Stimulated activated CD8-positive, alpha-beta memory T cell treated with anti-CD3 and anti-CD28 coated beads, Interleukin-15, amount 100 ng/mL, for 48 hours (primary cell): ENCODE measurements at places on chromosomes 5 and 9.

- DNase-seq, result no peak
Observed at GRCh38 chr9:98150721-98151120, 31.7 kb upstream of the TRIM14 start.

- DNase-seq, result no peak
Observed at GRCh38 chr5:14728459-14728938, 64.0 kb downstream of the OTULIN start.

- DNase-seq, result no peak
Observed at GRCh38 chr5:56569076-56569475, 246.3 kb upstream of the MAP3K1 start.

DNA sequence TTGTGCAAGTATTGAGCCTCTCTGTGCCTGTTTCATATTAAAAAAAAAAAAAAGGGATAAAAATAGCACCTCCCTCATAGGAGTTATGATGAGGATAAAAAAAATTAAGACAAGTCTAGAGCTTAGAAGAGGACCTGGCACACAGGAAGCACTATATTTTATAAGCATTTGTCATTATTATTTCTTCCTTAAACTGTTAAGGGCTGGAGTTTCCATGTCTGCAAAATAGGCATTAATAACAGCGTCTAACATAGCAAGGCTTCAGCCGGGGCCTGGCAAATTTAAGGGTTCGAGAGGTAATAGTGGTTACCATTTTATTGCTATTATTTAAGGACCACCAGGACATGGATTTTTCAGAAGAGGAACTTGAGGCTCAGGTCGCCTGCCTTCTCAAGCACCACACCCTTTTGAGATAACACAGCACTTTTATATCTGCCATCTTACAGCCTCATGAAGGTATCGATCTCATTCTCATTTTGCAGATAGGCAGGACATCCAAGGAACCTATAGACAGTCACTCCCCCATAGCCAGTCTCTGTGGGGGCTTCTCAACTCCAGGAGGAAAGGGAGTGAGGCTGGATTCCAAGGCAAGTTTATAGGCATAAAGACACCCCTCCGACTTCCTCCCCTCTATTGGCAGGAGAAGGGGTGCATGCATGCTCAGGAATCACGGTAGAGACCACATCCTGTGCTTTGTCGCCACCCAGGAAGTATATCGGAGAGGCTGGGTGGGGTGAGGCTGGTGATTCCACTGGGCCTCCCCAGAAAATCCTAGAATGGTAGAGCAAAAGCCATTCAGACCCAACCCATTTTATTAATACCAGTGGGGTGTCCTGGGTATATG lies 2.4 kb downstream of the ANXA6 start:
- DNase-seq, result peak; percentile 42

- no peak for DNase-seq
Observed at GRCh38 chr5:115579747-115580173, 22.5 kb downstream of the TICAM2 start.

GRCh38 chr9:116209414-116210116 lies 56.0 kb downstream of the PAPPA start:
- DNase-seq, result no peak

DNA sequence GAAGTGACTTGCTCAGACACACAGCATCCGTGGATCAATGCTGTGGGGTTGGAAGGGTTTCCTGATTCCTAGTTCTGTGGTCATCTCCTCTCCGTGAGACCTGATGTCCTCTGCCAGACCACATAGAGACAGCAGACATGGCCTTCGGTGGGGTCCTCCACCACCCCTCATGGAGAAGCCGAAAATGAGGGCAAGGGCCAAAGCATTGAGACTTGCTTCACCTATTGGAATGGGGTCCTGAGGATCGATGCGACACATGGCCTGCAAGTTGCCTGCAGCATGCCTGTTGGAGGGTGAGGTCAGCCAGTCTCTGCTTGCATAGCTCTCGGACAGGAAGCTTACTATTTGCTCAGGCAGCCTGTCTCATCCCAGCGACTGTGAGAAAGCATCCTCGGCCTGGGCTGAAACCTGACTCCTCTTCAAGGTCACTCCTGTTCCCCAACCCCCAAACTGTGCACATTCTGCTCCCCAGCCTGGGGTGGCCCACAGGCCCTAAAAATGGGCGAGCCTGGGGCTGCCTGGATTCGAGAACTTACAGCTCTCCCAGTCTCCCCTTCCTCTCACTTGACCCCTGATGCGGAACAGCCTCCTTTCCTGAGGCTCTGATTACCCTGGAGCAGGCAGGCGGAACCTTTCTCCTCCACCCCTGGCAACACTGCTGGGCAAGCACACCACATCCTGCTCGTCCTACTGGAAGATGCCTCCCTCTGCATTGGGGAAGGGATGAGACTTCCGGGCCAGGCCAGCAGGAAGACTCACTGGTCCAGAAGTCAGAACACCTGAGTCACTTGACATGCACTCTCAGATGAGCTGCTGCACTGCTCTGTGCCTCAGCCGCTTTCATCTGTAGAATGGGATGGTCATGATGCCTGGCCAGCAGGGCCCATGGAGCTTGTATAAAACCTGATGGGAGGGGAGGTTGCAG lies 186.9 kb downstream of the RGS3 start:
- no peak for DNase-seq

DNA sequence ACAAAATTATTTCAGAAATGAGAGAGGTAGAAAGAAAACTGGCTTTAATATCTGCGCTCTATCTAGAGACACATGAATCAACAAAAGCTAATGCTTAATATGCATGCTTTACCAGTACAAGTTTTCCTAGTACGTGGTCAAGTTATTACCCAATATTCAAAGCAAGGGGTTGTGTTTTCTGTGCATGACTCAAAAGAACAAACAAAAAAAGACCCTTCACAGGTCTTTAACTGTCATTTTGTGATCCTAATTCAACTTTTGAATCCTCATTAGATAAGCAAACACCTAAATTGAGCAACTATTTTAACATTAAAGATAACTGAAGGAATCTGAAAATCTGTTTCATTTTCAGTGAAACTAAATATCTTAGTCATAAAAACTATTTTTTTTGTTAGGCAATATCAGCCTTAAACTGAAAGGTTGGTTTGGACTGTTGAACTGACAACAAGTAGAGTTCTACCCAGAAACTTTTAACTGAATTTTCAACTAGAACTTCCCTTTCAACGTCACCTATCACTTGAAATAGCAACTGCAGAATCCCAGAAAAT lies 12.5 kb downstream of the ST8SIA4 start:
- DNase-seq, result no peak

DNA sequence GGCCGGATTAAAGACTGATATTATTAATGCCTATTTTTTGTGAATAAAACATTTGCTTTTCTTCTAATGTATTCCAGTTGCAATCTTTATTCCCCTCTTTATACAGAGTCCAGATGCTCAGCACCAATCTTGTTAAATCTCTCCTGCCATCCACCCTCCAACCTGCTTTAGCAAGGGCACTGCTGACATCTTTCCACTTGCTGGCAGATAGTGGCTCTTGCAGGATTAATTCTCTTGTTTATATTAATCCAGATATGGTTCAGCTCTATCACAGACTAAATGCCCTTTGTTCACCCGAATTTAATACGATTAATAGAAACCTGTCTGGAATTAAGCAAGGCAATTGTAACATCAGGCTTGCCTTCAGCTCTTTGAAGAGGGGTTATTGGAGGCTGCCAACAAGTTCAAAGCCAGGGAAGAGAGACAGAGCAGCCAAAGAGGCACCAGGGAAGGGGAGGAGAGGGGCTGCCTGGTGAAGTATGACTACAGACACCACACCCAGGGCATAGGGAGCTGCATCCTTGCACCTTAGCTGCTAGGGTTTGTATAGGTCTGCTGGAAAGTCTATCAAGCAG lies 236.2 kb downstream of the SAXO1 start:
- DNase-seq, result no peak

- DNase-seq, result no peak
Observed at GRCh38 chr9:133483611-133484010, 4.7 kb upstream of the SLC2A6 start.

DNA sequence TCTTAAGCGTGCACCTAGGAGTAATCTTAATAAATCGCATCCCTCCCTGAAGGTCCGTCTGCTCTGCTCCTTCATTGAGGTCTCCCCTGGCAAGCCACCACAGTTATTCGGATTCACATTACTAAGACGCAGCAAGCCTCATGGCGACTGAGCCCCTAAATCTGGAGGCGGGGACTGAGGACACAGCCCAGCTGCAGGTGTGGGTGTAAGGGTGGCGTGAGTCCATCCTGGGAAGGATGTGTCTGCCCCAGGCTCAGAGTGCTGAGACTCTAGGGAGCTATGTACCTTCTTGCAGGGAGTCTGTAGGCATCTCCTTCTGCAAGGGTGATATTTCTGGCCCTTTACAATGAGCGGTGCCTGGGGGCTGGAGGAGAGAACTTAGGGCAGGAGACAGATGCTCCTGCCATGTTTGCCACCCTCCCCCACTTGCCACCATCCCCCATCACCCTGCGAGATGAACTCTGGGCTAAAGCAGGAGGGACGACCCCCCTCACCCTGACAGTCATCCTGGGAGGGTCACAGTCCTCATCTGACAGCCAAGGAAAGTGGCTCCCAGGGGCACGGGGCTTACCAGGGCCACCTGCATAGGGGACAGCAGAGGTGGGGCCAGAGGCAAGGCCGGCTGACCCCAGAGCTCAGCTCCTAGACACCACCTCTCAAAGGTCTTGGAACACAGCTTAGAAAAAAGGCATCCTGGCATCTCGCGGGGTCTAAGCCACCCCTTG lies 76.4 kb upstream of the FCN1 start:
- no peak for DNase-seq

GRCh38 chr9:128729766-128730517 lies 6.0 kb upstream of the ZDHHC12 start:
- DNase-seq, result no peak

DNA sequence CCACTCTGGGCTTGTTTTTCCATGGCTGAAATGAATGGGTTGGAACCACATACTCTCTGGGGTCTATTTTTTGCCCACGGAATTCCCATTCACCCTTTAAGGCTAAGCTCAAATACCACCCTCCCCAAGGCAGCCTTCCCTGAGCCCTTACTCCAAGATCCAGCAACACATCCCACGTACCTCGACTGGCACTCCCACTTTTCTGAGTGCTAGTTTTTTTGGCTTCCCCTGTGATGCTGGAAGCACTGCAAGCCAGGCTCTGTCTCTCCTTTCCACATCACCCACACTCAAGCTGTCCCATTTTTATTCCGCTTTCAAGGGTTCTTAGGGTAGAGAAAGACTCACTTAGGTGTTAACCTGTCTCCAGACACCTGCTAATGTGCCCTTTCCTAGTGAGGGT lies 6.0 kb downstream of the ST6GALNAC6 start:
- DNase-seq, result no peak

GRCh38 chr9:98545021-98545420 lies 163.7 kb downstream of the GABBR2 start:
- DNase-seq, result no peak

DNA sequence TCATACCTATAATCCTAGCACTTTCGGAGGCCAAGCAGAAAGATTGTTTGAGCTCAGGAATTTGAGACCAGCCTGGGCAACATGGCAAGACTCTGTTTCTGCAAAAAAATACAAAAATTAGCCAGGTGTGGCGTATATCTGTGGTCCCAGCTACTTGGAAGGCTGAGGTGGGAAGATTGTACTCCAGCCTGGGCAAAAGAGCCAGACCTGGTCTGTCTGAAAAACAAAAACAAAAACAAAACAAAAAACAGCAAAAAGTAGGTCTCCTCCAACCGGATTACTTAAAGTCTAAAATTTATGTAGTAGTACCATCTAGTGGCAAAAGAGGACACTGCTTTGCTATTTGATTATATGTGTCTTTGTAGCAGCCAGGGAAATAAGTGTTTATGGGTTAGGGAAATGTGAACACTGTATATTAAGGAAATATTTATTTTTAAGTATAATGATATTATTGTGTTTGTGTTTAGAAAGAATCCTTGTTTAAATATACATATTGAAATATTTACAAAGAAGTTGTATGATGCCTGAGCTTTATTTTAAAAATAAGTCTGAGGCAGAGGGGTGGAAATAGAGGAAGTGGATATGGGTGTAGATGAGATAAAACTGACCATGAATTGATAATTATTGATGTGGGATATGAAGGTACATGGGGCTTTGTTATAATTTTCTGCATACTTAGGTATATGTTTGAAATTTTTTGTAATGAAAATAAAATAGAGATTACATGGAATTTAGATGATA lies 20.0 kb downstream of the APC start:
- DNase-seq, result no peak

DNA sequence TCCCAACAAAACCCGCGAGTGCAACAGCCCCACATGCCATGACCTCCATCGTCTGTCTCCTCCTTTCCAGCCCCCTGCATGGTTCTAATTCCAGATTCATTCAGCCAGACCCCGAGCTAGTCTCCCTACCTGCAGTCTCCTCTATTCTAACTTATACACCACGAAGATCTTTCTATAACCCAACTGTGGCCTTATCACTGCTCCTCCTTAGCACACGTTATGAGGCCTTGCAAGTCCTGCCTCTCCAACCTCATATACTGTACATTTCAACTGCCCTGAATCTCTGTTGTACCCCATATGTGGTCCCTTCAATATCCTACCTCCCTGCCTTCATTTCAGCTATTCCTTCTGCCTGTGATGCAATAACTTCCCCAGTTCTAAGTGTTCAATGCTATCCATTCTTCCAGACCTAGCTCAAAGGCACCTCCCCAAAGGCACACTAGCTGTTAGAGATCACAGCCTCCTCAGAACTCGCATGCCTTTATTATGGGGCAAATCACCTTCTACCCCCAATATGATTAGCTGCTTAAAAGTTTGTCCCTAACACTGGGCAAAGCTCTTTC lies 215.1 kb upstream of the TRIM32 start:
- DNase-seq, result no peak

- no peak for DNase-seq
Observed at GRCh38 chr9:121656941-121657470, 5.6 kb downstream of the DAB2IP start.

GRCh38 chr5:34609951-34610441 lies 46.1 kb upstream of the RAI14 start:
- no peak for DNase-seq

DNA sequence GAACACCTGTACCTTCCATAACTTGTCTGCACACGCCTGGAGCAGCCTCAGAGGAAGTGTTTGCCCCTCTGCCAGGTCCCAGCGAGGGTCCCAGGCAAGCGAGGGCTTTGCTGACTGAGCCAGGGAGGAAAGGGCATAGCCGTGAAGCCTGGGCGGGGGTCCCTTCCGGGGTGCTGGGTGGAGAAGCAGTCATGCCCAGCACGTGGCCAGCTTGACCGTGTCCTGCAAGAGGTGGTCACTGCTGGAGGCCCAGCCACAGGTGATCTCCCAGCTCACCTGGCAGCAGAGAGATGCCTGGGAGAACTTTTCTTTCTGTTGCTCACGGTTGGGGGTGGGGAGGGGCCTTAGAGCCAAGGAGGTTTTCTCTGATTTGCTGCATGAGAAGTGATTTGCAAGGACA lies 195.3 kb downstream of the CACNA1B start:
- DNase-seq, result no peak

GRCh38 chr9:112780450-112781036 lies 30.0 kb downstream of the SNX30 start:
- DNase-seq, result no peak

DNA sequence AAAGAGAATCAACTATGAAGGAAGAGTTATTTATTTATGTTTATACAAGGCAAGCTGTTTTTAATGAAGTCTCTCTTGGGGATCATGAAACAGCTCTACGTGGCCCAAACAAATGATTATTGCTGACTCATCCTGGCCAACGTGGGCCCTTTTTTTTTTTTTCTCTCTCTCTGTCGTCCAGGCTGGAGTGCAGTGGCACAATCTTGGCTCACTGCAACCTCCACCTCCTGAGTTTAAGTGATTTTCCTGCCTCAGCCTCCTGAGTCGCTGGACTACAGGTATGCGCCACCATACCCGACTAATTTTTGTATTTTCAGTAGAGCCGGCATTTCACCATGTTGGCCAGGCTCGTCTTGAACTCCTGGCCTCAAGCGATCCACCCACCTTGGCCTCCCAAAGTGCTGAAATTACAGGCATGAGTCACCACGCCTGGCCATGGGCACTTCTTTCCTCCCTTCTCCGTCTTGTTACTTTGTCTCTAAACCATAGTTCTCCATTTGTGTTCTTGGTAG lies 98.3 kb downstream of the BASP1 start:
- no peak for DNase-seq
